ENCODE measurements at places on chromosomes 7 and 10.

DNA sequence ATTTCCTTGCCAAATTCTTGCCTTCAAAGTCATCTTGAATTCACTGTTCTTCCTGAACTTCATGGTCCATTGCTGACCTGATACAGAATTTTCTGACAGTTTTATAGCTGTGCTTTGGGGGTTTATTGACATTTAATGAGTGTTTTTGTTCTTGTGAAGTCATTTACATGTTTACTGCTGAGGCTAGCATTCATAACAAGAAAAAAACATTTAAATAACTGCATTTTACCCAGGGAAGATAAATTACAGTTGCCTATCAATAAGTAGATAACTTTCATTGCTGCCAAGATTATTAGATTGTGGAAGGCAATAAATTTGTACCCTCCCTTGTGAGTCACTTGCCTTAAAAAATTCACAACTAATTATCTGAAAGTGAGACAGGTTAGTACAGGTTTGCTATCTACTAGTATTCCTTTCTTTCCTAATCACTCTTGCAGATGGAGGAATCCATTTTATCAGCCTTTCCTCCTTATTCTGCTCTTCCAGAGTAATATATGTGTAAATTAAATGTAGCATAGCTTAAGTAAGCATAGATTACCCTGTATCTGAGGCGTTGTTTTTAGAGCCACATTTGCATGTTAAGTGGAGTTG lies 178.4 kb downstream of the EXOC4 start:
- DNase-seq: no peak

DNA sequence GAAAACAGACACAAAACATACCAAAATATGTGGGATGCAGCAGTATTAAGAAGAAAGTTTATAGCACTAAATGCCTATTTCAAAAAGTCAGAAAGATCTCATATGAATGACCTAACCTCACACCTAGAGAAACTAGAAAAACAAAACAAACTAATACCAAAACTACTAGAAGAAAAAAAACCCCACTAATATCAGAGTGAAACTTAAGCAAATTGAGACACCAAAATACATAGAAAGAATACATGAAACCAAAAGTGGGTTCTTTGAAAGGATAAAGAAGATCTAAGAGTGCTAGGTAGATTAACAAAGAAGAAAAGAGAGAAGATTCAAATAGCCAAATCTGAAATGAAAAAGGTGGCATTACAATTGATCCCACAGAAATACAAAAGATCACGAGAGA lies 494.1 kb downstream of the SH2D4B start:
- DNase-seq: no peak

DNA sequence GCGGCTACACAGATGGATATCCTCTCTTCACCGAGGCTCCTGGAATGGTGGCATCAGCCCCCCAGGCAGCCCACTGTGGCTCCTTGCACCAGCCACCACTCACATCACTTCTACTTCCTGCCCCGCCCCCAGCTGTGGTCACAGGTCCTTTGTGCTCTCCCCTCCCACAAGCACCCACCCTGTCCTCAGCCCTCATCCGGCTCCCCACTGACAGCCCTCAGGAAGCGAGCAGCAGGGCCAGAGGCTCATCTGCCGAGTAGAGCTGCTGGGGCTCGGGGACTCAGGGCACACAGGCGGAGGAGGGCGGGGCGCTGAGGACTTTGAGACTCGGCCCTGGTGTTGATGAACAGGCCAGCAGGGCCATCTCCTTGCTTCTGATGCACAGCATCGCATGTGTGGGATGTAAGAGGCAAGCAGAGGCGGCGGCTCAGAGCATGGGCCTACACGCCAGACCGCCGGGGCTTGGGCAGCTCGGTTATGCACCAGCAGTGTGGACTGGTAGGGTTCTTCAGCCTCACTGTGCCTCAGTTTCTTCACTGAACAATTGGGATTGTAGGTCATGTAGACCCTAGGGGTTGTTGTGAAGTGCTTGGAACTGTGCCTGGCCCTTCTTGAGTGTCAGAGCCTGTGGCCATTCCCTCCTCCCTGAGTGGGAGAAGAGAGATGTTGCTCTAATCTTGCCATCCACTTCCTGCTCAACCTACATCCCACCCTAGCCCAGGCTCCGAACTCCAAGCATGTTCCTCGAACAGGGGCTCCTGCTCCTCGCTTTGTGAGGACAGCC lies at the start of gene PRF1:
Gene PRF1 (minus strand): TSS at position 77 of the 784 bp plus-strand sequence. CDS start 1,839 bp downstream, outside the sequence.
- no peak for DNase-seq

DNA sequence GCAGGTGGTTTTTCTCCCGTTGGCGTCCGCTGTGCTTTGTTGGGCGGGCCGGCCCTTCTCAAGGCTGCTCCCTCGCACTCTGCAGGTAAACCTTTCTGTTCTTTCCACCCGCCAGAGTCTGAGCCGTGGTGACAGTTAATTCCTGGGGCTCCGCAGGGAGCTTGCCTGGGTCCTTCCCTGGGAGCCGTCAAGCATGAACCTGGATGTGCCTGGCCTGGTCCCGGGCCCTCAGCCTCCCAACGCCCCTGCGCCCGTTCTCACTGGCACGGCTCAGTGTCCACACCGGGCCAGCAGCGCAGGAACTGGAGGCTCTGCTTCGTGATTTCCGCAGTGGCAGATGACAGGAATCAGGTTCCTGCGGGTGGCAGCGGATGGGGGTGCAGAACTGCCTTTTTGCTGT lies 10.9 kb upstream of the NKX6-2 start:
- DNase-seq: no peak

- no peak for DNase-seq
Observed at GRCh38 chr10:58322835-58323209, 12.0 kb upstream of the UBE2D1 start.

- DNase-seq: no peak
Observed at GRCh38 chr7:84617265-84618030, 422.9 kb upstream of the SEMA3A start.

- DNase-seq: no peak
Observed at GRCh38 chr7:11616466-11616865, 215.5 kb downstream of the THSD7A start.

DNA sequence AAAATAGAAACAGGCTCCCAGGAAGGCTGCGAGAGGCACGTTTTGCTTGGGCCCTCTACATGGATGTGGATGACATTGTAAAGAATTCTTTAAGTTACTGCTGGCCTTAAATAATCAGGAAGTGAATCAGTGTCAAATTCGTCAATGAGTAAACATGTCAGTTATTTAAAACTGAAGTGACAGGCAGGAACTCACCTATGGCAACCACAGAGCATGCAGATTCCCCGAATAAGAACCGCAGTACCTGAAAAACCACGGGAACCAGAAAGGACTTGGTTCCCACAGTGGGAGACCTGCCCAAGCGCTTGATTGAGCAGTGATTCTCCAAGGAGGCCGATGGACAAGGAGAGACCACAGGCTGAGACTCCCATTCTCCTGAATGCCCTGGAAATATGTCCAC lies 351.2 kb upstream of the AKR1E2 start:
- DNase-seq: no peak

DNA sequence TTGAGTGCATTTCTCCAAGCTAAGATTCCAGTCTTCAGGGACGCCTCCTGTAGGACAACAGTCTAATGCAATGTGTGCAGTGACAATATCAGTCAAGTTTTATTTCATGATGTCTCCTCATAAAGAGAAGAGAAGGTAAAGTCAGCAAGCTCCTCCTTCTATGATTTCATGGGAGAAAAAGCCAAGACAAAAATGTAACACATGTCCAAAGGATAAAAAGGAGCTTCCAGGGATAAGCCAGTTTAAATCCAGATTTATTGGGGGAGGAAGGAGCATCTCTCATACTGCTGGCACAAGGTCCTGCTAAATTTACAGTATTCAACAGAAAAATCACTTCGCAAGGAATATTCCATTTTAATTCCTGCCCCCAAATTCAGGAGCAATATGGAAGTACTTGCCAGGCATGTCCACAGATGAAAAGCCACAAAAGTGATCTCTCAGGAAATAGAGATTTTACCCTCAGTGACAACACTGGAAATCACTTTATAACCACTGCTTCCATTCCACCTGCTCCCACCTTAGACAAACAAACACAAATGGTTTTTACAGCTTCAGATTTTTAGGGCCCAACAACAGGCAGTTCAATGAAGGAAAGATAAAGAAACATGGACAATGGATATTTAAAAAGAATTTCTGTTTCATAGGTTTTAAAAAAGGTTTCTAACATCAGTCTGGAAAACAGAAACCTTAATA lies 677.5 kb upstream of the C7orf33 start:
- no peak for DNase-seq

DNA sequence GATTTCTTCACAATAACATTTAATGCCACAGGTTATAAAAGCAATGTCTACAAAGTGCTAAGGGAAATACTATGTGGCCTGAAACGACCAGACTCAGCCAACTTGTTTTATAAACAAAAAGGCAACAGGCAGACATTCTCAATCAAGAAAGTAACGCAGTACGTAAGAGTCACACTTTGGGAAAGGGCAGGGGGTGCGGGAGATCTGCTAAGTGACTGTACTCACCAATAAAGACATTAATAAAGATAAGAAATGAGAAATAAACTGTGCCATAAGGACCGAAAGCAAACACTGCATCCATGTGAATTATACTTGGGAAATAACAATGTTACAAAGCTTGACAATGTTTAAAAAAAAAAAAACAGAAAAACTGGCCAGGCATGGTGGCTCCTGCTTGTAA lies 25.5 kb downstream of the NSUN6 start:
- no peak for DNase-seq

DNA sequence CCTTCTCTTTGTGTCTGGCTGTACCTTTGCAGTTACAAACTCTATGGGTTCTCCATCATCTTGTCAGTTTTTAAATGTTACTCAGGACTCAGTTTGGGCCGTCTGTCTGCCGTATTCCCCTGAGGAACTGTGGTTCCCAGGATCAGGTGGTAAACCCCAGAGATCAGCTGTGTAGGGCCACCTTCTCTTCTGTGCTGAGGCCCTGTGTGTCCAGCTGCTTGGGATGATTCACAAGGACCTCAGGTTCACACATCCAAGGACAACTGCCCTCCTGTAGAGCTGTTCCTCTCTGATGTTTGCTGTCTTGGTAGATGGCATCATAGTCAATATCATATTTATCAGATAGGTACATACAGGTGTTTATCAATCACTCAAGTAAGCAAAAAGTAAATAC lies 24.5 kb downstream of the CUL1 start:
- no peak for DNase-seq

- no peak for DNase-seq
Observed at GRCh38 chr7:24963218-24963617, 16.8 kb downstream of the OSBPL3 start.

- DNase-seq: no peak
Observed at GRCh38 chr10:5606864-5607263, 59.5 kb downstream of the ASB13 start.

All from BJ (cell line).